ENCODE measurements at places on chromosomes 5 and 9.

DNA sequence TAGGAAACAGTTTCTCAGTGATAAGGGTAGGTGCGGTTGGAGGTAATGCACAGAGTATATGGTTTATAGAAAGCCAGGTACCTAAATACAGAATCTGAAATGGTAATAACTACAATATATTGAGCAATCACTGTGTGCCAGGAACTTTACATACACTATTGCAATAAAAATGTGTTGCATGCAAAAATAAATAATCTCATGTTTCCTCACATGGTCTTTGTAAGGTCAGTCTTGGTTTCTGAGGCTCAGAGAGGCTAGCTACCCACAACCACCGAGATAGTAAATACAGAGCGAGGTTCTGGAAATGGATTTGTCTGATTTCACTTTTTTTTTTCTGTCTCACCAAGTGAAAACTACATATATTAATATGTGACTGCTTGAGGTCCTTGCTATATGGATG, 128.9 kb downstream of the CAMK4 start:
- no peak for DNase-seq

- no peak for DNase-seq
Observed at GRCh38 chr9:94746541-94747370, 20.3 kb downstream of the AOPEP start.

- no peak for DNase-seq
Observed at GRCh38 chr5:39208471-39208870, 10.9 kb downstream of the FYB1 start.

- no peak for DNase-seq
Observed at GRCh38 chr5:38060354-38060753, 198.0 kb upstream of the EGFLAM start.

GRCh38 chr5:43020399-43020746, 19.7 kb downstream of the ANXA2R start:
- no peak for DNase-seq

- DNase-seq = no peak
Observed at GRCh38 chr5:761059-761771, 23.3 kb downstream of the ZDHHC11B start.

GRCh38 chr5:95153511-95153910, 131.4 kb downstream of the MCTP1 start:
- no peak for DNase-seq

DNA sequence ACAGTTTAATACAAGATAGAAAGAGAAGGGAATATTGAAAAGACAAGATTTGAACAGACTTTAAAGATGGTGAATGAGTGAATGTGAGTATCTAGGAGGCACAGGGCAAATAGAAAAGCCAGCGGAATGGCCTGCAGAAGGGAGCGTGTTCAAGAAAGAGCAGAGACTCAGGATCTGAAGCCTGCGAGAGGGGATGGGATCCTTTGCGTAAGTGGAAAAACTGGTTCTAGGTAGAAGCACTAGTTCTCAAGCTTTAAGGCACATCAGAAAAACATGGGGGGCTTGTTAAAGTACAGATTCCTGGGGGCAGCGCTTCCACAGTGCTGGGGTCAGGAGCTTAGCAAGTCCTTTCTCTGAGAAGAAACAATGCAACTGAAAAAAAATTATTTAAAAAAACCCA, 94.8 kb upstream of the NFIL3 start:
- no peak for DNase-seq

GRCh38 chr9:23826120-23826629, at the start of gene ELAVL2:
Gene ELAVL2 (minus strand): TSS chr9:23826240. CDS start chr9:23762234, 64,006 bp downstream.
- no peak for DNase-seq
